ENCODE measurements at places on chromosomes 1 and 21. TPM values are rescaled to one million over a fixed set of nuclear protein-coding genes. Genes with fewer than 3 reads are reported as not detected.

- DNase-seq: no peak
Observed at GRCh38 chr1:53343831-53344668, 16.2 kb upstream of the LRP8 start.

DNA sequence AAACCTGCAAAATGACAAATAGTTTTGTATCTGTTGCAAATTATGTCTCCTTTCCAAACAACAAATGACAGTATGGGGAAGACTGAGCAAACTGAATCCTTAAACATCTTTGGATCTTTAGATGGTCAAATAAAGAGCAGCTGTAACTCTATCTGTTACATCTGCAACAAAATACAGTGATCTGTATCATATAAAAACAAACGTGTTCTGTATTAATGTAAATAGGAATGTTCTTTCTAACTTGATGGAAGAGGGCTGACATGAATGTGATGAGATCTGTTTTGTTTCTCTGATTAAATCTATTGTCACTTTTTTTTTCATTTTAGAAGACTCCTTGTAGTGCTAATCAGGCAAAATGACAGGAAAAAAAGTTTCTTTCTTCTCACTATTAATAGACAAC is 159.5 kb downstream of the GPATCH2 start:
- no peak for DNase-seq

- no peak for DNase-seq
Observed at GRCh38 chr1:5595531-5596170, 396.6 kb downstream of the NPHP4 start.

DNA sequence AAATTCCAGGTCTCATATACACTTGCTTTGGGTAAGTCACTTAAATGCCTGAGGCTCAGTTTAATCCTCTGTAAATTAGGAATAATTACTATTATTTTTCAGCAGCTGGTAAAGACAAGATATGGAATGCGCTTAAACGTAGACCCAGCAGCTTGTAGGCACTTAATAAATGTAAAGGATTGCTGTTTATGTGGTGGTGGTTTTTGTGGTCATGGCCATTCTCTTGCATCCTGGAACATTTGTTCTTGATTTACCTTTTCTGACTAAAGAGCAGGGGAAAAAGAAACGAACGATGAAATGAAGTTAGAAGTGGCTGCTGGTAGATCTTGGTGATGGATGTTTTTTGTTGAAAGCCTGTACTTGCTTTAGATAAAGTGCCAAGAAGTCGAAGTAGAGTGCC is 195.0 kb upstream of the FOXD3 start:
- no peak for DNase-seq

The NLRP3 gene
- total RNA-seq: 1.1 TPM

All from cardiac septum (tissue), 1 donor.